ENCODE measurements at places on chromosomes 11 and 22. TPM values are rescaled to one million over a fixed set of nuclear protein-coding genes. Genes with fewer than 3 reads are reported as not detected.

SLC16A8 gene
- 0.41 TPM for polyA plus RNA-seq

NAV2 gene
- 4.3 TPM for polyA plus RNA-seq

IGLL1 gene
- not detected for polyA plus RNA-seq

MYOD1 gene
- not detected for polyA plus RNA-seq

ART1 gene
- not detected for polyA plus RNA-seq

GTPBP1 gene
- polyA plus RNA-seq: 12.5 TPM

VSIG10L2 gene
- polyA plus RNA-seq: 0.86 TPM

MCM5 gene
- 33.8 TPM for polyA plus RNA-seq

GAB2 gene
- polyA plus RNA-seq: 6.6 TPM

P2RY6 gene
- polyA plus RNA-seq: 0.71 TPM

OR2AG1 gene
- not detected for polyA plus RNA-seq

NDUFS3 gene
- 151 TPM for polyA plus RNA-seq

OR8A1 gene
- polyA plus RNA-seq: not detected

SLC22A9 gene
- not detected for polyA plus RNA-seq

MMP8 gene
- not detected for polyA plus RNA-seq

CHRNA10 gene
- polyA plus RNA-seq: 0.66 TPM

MS4A4A gene
- polyA plus RNA-seq: 1.7 TPM

CPT1B gene
- 9.4 TPM for polyA plus RNA-seq

B3GAT1 gene
- 0.02 TPM for polyA plus RNA-seq

RIMBP3C gene
- 0.02 TPM for polyA plus RNA-seq

CTSW gene
- 1.7 TPM for polyA plus RNA-seq

MS4A7 gene
- polyA plus RNA-seq: 1.3 TPM

DERL3 gene
- polyA plus RNA-seq: 0.58 TPM

FREY1 gene
- polyA plus RNA-seq: 0.16 TPM

ESRRA gene
- 63.7 TPM for polyA plus RNA-seq

VWA5A gene
- 6.6 TPM for polyA plus RNA-seq

TNNT3 gene
- 1.7 TPM for polyA plus RNA-seq

TRPM5 gene
- 0.01 TPM for polyA plus RNA-seq

CRYBB2 gene
- 0.18 TPM for polyA plus RNA-seq

C11orf52 gene
- 6.5 TPM for polyA plus RNA-seq

RIMBP3B gene
- polyA plus RNA-seq: not detected

GSTT2 gene
- polyA plus RNA-seq: 0.92 TPM

ART5 gene
- not detected for polyA plus RNA-seq

TESMIN gene
- 3.7 TPM for polyA plus RNA-seq

TSSK2 gene
- 0.05 TPM for polyA plus RNA-seq

JHY gene
- 0.77 TPM for polyA plus RNA-seq
